ENCODE measurements at places on chromosomes 5 and 9. TPM values are rescaled to one million over a fixed set of nuclear protein-coding genes. Genes with fewer than 3 reads are reported as not detected.

- DNase-seq, result no peak
Measured at GRCh38 chr5:15388866-15389265, 111.1 kb upstream of the FBXL7 start.

SLC34A3 gene
- total RNA-seq, result not detected

DNA sequence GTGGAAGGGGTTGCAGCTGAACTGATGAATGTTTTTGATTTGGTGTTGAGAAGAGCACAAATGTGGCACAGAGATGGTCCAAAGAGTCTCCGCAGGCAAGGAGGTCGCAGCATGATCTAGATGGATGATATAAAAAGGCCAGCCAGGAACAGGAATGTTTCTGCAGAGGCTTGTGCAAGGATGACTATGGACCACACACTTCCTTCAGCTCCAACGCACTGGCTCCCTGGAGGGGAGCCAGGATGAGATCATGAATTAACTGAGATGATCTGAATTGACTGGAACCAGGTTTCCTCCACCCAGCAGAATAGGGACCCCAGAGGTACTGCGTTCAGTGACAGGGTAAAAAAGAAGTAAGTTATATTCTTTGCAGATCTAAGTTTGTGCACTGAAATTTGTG is 89.0 kb downstream of the ARSB start:
- no peak for DNase-seq

DNA sequence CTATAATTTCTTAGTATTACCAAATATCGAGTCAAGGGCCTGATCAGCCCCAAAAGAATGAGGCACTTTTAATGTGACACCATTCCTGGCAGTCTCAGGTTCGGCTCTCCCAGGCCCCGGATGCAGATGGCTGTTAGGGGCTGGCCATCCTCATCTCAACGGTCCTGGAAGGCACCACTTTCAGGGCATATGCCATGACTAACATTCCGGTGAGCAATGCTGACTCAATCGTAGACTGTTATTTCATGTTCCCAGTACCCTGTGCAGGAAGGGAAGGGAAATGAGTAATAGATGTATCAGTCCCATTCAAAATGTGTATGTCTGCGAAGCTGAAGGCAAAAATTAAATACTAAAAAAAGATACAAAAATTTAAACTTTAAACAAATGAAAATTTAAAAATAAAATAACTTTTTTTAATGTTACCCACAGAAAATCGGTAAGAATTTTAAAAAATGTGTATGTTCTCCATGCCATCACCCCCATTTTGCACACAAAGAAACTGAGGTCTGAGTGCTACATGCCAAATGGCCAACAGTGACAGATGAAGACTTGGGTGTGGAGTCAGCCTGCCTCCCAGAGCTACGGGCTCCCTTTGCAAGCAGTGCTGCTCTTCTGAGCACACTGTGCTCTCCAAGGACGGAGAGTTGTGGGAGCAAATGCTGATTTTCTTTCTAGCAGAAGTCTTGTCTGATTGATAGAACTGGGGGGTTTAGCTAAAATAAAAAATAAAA is 79.0 kb downstream of the GLDC start:
- DNase-seq, result peak; percentile 91

- DNase-seq, result peak; percentile 23
Measured at GRCh38 chr5:55232271-55232984, 980 bp downstream of the CCNO start.

IRX2 gene
- 30.6 TPM for total RNA-seq

SLC28A3 gene
- total RNA-seq, result not detected

DNA sequence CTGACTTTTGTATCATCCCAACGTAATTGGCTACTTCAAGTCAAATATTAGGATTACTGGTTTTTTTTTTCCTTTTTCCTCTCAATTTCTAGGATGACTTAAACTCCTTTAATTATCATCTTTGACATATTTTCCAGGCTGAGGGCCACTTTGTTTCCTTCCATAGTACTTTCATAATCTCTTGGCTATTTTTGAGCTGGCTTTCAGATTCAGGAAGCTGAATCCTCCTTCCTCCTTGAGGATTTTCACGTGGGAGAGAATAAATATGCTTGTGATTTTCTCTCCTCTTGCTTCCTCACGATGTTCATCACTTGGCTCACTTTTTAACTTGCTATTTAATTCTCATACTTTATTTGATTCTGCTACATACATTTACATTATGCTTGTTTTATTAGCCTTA is 88.1 kb downstream of the ITGA1 start:
- no peak for DNase-seq

GRCh38 chr9:99825172-99826046 is 3.7 kb downstream of the NR4A3 start:
- DNase-seq, result no peak

OR13C2 gene
- not detected for total RNA-seq

DNA sequence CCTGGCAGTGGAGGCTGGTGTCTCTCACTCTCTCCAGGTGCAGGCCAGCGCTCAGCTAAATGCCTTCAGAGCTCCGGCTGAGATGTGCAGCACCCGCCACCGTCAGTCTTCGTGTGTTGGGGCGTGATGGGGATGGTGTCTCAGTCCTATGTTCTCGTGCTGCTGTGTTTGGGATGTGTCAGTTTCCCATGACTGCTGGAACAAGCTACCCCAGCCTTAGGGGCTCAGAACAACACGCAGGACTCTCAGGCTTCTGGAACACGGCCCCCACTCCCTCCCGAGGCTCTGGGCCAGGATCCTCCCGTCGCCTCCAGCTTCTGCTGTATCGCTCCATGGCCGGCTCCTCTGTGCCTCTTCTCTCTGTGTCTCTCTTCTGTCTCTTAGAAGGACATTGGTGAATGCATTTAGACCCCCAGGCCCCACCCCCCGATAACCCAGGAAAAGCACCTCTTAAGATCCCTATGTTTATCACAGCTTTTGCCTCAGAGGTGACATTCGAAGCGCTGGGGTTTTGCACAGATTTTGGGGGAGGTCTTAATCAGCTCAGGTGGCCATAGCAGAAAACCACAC is 9.6 kb upstream of the CEP72 start:
- DNase-seq, result no peak

- DNase-seq, result no peak
Measured at GRCh38 chr5:1789834-1790471, 9.7 kb downstream of the MRPL36 start.
